Thoracic aorta (tissue), 2 donors: ENCODE measurements at places on chromosomes 7 and 10.

GRCh38 chr10:6542999-6543430, 37.1 kb downstream of the PRKCQ start:
- no peak for DNase-seq

DNA sequence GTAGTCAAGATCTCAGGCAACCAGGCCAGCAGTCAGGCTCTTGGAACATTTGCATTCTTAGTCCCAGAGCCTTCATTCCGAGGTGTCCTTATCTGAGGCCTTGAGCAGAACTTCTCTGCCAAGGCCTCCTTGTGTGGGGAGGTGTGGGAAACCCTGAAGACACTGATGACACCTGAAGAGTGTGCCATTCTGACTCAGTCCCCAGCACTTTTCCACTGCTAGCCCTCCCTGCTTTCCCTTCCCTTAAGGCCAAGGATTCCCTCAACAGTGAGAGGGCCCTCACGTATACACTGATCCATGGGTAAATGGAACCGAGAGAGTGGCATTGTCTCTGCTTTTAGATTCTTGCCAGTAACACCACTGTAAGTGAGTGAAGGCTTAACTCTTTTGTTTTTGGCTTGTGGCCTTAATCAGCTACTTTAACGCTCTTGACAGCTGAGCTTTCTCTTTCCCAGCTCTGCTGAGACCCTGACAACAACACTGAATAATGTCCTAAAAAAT, 30.3 kb downstream of the TRDMT1 start:
- no peak for DNase-seq

- DNase-seq = no peak
Observed at GRCh38 chr10:11017570-11018431, at the start of gene CELF2. TSS of gene CELF2 (plus strand) at chr10:11017872. CDS start at chr10:11018090, 218 bp downstream.

DNA sequence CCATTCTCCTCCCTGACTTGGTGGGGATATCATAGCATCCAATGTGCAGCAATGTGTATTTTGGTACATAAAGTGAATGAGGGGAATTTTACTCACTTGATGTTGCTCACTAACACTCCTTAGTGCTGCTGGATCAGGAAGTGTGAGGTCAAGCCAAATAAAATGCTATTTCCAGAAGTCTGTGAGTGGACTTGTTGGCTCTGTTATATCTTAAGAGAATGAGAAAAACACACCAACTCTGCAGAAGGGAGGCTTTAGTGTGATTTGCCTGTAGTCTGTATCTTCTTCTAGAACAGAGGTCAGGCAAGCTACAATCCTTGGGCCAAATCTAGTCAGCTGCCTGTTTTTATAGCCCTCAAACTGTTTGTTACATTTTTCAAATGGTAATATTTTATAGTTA, 154.3 kb downstream of the POLR1F start:
- no peak for DNase-seq

DNA sequence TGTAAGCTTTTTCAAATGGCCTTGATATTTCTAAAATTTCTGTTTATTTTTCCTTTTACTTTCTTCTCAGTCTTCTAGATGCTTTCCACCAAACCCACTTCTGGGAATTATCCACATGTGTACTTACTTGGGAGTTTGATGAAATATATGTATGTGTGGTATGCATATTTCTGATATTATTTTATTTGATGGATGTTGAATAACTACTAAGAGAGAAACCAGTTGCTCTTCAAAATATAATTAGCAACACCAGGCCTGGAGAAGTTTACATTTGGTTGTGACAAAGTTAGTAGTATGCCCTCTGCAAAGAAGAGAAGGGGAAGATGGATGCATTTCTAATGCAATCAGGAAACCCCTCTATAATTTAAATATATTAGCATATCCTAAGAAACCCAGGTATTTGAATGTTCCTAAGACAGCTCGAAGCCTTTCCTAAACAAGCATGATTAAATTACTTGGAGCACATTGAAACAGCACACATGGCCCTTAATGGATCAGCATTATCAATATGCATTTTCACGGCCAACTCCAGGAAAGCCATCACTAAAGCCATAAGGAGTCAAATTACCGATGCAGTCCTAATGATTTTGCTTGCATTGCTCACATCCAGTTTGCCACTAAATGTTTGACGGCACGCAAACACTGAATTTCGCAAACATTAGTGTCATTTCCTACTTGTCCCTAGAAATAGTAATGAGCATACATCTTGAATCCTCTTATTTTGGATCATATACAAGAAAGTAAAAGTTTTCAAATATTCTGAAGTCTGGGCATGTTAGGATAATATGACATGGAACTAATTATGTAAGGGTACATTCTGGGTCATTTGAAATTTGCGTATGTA, 393.8 kb downstream of the EXOC4 start:
- no peak for DNase-seq
